ENCODE measurements at places on chromosomes 7 and 10.

- no peak for DNase-seq
Measured at GRCh38 chr10:115604627-115605026, 511.5 kb downstream of the ATRNL1 start.

- no peak for DNase-seq
Measured at GRCh38 chr10:17981766-17982380, 30.2 kb downstream of the SLC39A12 start.

- DNase-seq = no peak
Measured at GRCh38 chr10:117929327-117930067, 117.2 kb downstream of the RAB11FIP2 start.

DNA sequence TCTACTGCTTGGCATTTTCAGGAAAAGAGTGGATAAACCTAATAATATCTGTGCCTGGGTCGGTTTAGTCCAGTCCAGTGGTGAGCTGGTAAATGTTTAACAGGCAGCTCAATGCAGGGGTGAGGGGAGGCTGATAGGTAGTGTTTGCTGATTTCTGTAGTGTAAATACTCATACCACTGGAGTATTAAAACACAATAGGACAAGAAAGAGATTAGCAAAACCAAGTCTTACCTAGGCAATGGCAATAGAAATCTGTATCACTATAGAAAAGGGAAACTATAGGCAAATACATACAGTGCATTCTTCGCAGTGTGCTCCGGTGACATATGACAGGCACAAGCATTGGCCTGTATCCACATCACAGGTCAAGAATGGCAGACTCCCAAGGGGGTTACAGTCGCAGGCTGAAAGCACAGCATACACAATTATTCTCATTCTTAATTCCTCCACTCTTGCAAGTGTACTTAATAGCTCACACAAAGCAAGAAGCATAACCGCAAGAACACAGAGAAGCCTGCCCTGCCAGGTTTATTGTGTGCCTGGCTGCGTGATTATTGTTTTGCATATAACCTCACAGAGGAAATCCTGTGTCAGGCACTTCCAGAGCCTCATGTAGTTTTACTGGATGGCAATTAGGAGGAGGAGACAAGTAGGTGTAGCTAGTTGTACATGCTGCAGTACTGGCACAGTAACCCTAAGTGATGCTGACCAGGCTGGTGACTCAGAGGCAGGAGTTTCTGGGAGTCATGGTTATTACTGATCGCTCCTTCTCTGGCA, 35.0 kb downstream of the LAMB4 start:
- no peak for DNase-seq

GRCh38 chr7:123624527-123625183, 23.0 kb downstream of the ASB15 start:
- peak; percentile 56 for DNase-seq

GRCh38 chr7:148883266-148884048, 634 bp downstream of the EZH2 start:
- DNase-seq = peak; percentile 53

- no peak for DNase-seq
Measured at GRCh38 chr7:4202954-4203353, 479.1 kb upstream of the FOXK1 start.

Data from endothelial cell (in vitro differentiated cells).